ENCODE measurements at places on chromosomes 12 and 14.

GRCh38 chr12:117452112-117452511 is 90.7 kb upstream of the NOS1 start:
- no peak for DNase-seq

GRCh38 chr14:69117020-69117767 is 35.7 kb downstream of the DCAF5 start:
- no peak for DNase-seq

- DNase-seq, result no peak
These were observed 41.6 kb downstream of the RCOR1 start for GRCh38 chr14:102633906-102634595.

GRCh38 chr12:49894751-49895148 is 8.9 kb downstream of the FAIM2 start:
- no peak for DNase-seq

DNA sequence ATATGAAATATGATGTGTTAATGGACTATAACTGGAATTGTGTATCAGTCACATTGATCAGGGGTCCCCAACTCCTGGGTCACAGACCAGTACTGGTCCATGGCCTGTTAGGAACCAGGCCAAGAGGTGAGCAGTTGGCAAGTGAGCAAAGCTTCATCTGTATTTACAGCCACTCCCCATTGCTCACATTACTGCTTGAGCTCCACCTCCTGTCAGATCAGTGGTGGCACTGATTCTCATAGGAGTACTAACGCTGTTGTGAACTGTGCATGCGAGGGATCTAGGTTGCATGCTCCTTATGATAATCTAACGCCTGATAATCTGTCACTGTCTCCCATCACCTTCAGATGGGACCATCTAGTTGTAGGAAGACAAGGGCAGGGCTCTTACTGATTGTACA is 72.3 kb downstream of the CDK17 start:
- no peak for DNase-seq

GRCh38 chr12:127459687-127460086 is 807.3 kb upstream of the TMEM132C start:
- no peak for DNase-seq

- DNase-seq, result no peak
These were observed 898.4 kb downstream of the SLC16A7 start for GRCh38 chr12:60494244-60494643.

DNA sequence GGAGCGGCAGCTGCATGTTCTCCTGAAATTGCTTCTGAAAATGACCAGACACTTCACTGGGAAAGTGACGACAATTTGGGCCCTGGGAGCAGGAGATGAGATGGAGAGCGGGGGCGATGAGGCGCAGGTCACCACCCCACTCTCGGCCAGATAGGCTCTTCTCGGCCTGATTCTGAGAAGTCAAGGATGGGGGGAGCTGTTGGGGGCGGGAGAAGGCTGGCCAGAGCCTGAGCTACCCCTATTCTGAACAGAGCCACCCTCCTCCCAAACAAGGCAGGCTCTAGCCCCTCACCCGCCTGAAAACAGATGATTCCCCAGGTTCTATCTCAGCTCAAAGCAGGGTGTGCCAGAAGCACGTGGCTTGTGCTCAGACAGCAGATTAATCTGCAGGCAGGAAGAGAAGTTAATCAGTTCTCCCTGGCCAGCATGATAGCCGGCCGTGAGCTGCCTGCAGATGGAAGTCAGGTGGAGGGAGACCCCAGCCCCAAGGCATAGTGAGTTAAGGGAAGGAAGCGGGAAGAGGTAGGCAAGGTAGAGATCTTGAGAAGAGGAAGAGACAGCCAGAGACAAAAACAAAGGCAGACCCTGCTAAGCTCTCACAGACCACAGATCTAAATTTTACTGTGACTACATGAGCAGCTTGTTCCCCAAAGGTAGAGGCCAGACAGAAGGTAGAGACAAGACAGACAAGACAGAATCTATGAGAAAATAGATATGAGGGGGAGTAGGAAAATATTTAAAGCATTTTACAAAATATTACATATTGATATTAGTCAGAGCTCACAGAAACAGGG is 10.9 kb upstream of the TAC3 start:
- no peak for DNase-seq

Measured in iPS DF 6.9 (cell line).